ENCODE measurements at places on chromosomes 2 and 18. TPM values are rescaled to one million over a fixed set of nuclear protein-coding genes. Genes with fewer than 3 reads are reported as not detected.

DNA sequence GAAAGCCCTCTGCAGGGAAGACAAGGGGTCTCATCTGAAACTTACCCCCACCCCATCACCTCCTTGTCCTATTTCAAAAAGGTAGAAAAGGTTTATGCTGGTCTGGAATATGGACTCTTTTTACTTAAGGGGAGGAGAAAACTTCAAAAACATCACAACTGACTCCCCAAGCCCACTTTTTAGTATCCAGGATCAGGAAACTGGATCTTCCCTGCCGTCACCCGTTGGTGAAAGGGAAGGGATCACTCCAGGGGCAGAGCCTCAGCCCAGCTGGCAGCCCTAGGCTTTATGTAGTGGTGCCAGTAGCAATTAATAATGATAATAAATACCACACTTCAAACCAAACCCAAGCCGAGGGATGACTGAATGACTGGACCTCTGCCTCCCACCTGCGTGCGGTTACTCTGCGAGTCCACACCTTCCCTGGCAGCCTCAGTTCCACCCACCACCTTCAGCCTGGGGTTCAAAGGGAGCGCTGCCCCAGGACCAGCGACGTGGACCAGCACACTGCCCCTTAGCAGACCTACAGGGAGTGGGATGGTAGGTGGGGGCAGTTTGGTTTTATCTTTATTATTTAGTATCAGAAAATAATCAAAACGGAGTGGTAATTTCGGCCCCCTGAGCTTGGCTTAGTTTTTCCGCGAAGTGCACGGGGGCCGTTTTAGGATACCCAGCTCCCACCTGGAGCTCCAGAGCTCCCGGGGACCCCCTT, 4.9 kb upstream of the GATA6 start:
- no peak for DNase-seq

ZNF532 gene
- total RNA-seq = 254 TPM

DNA sequence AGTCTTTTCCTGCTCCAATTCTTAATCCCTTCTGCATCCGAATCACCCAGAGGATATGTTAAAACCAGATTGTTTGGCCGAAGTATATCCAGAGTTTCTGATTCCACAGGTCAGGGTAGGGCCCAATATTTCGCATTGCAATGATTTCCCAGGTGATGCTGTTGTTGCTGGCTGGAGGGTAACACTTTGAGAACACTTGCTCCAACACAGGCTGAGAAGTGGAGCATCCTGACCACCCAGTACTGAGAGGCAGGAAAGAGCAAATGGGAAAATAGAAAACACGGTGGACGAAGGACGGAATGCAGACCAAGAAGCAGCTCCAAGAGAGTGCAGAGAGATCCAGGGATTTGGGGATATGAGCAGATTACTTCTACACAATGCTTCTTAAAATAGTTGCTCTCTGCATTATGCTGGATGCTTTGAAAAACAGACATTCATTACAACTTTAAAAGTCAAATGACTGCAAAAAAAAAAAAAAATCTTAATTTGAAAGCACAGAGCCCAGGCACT, 362.2 kb upstream of the SLC14A2 start:
- no peak for DNase-seq

GRCh38 chr2:10531874-10532637, 83.9 kb upstream of the ODC1 start:
- DNase-seq = no peak

GRCh38 chr2:181992776-181993175, 7.1 kb downstream of the PPP1R1C start:
- DNase-seq = no peak

DNA sequence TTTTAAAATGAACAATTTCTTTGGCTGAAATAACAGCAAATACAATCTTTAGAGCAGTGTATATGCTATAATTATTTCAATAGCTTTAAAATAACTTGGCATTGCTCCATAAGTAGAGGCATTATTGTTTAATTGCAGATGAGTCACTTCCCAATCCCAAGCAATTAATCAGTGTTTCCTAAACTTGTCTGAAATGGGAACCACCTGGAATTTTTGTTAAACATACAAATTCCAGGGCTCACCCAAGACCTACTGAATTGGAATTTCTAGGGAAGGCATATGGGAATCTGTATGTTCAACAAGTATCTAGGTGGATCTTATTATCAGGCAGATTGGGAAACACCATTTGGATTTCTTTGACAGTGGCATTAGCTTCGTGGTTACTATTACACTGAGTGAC, 27.1 kb upstream of the FMNL2 start:
- no peak for DNase-seq

DNA sequence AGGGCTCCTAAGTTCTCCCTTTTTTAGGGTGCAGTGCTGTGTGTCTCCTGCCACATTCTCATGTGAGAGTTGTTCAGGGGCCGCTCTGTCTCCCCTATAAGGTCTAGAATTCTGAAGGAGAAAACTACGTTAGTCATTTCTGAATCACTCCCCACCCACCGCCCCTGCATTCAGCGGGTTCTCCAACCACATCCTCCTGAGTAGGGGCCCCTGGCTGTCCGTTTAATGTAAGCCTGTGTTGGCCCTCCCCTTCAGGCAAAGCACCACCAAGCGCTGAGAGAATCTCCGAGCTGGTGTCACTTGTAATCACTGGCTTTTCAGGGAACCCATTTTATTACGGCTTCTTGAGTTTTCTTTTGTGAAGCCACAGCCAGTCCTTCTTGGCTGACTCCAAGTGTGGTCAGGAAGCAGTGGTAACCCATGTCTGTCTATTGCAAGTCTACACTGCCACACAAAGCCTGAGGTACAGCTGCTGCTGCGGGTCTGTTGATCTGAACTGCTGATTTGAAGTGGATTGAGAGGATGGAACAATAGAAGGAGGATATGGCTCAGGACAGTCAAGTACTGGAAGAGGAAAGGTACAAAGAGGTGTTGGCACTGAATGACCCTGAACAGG, 16.9 kb downstream of the LCT start:
- DNase-seq = no peak

DNA sequence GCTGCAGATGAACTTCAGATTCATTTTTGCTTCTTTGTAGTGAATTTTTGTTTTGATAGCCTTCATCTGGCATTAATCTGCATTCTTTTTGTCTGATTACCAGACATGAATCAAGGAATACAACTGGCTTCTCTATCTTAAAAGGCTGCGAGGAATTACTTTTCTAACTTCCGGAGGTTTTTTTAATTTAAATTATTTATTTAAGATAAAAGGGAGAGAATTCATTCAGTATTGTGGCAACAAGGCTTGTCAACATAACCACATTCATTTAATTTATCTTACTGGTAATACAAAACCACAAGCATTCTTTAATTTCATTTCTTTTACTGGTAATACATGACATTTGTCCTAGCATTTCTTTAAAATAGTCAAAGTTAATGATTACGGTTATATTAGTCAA, 36.0 kb downstream of the CSRNP3 start:
- DNase-seq = no peak

- no peak for DNase-seq
These were observed 91.5 kb upstream of the RGPD4 start for GRCh38 chr2:107735201-107735600.

GPR45 gene
- not detected for total RNA-seq

GLI2 gene
- 59.3 TPM for total RNA-seq

- DNase-seq = no peak
These were observed 83.5 kb downstream of the COBLL1 start for GRCh38 chr2:164757934-164758695.

ARID5A gene
- total RNA-seq = 3.8 TPM

- no peak for DNase-seq
These were observed 636.0 kb upstream of the LRATD1 start for GRCh38 chr2:13996527-13996926.

NCKAP1 gene
- total RNA-seq = 112 TPM

GRCh38 chr2:156511803-156512202, 75.6 kb downstream of the GPD2 start:
- DNase-seq = no peak

UPP2 gene
- not detected for total RNA-seq

SLC5A7 gene
- not detected for total RNA-seq

NRBP1 gene
- 140 TPM for total RNA-seq

GRCh38 chr2:31337860-31338259, 76.7 kb downstream of the XDH start:
- DNase-seq = no peak

DNA sequence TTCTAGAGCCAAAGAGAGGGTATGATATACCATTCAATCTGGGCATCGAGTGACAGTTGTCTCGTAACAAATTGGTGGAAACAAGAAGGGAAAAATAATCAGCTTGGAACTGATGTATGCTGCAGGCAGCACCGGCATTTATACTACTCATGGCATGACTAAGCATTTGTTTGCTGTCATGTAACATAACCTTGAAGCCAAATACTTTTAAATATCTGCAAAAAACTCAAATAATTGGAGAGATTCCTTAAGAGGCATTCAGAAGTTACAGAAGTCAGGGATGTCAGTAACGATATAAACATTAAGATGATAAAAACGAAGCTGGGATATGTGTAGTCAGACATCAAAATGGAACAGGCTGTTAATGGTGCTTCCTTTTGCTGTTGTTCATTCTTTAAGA, 157.3 kb upstream of the MMADHC start:
- no peak for DNase-seq
